ENCODE measurements at places on chromosomes 1 and 21. TPM values are rescaled to one million over a fixed set of nuclear protein-coding genes. Genes with fewer than 3 reads are reported as not detected.
A peak's percentile ranks its signal among the peaks of the same experiment; 100 is the strongest.

DNA sequence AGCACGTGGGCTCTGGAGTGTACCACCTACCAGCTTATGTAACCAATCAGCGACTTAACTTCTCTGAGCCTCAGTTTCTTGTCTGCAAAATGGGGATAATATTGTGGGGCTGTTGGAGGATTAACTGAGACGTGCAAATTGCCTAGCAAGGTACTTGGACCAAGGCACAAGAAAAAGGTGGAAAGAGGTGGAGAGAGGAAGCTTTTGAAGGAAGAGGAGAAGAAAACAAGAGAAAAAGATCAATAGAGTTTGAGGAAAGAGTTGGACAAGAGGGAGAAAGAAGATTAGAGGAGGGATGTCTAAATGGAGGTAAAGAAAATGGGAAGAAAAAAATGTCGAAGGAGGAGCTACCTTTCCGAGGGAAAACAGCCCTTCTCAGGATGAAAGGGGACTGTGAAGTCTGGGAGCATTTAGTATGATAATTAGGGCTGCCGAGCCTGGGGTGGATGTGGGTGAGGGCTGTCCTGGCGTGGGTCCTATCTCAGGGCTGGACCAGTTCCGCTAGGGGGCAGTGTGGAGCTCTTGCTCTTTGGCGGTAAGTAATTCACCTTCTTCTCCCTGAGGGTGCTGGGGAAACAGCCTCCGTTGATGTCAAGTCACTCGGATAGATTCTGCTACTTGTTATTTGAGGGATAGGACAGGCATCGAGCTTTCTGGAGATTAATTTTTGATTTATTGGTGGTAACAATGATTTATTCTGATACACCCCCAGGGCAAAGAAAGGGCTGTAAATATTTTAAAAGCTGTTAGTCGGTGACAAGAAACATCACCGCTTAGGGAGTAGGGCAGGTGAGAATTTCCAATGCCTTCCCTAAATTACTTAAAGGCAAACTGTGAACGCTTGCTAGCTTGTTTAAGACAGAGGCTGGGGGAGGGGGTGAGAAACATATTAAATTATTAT is 79.0 kb upstream of the NFASC start:
- peaks cover 12% of the 10 kb centered on the region for H3K4me1 ChIP-seq
- no peak overlapping the region for H3K27ac ChIP-seq
- DNase-seq: peak; percentile 95
- no peaks in the 10 kb centered on the region for H3K36me3 ChIP-seq

- H3K27ac ChIP-seq: no peak overlapping the region
- DNase-seq: no peak
- no peaks in the 10 kb centered on the region for H3K27me3 ChIP-seq
- H3K4me1 ChIP-seq: peaks cover 23% of the 10 kb centered on the region
- no peak overlapping the region for H3K4me3 ChIP-seq
Measured at GRCh38 chr1:11592752-11593151, 61.5 kb downstream of the FBXO2 start.

Gene RNU1-1
- total RNA-seq: 1,197 TPM

DNA sequence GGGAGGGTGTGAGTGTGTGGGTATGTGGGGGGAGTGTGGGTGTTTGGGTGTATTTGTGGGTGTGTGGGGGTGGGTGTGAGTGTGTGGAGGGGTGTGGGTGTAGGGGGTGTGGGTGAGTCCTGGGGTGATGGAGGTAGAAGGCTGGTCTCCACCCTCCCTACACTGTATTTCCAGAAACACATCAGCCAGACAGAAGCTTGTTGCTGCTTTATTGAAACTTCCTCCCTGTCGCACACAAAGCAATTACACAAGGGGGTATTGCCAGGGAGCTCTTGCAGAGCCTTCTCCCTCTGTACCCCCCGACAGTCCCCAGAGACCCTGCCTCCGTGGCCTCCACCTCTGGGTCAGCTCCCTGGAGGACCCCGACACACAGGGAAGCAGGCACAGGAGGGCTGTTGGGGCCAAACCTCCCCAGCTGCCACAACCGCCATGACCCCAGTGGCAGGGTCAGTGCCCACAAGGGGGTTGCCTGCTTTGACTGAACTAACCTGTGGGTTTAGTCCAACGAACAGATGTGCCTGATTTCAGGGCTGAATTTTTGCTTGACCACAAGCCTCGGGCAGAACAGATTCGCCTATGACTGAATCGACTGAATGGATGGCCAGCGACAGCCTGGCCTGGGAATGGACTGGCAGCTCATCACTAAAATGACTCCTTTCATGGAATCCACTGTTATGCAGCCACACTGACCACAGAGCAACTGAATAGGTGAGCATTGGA is 9.1 kb upstream of the MATN1 start:
- DNase-seq: no peak
- no peaks in the 10 kb centered on the region for H3K36me3 ChIP-seq
- no peaks in the 10 kb centered on the region for H3K27me3 ChIP-seq

Gene AKIRIN1
- 214 TPM for total RNA-seq

Gene HNRNPR
- total RNA-seq: 170 TPM

Gene HENMT1
- 4.6 TPM for total RNA-seq

Measured in WTC11 (cell line).